D721Med (cell line): ENCODE measurements at places on chromosomes 4 and X.

- no peak for DNase-seq
Measured at GRCh38 chr4:30720661-30721184, 554 bp downstream of the PCDH7 start.

DNA sequence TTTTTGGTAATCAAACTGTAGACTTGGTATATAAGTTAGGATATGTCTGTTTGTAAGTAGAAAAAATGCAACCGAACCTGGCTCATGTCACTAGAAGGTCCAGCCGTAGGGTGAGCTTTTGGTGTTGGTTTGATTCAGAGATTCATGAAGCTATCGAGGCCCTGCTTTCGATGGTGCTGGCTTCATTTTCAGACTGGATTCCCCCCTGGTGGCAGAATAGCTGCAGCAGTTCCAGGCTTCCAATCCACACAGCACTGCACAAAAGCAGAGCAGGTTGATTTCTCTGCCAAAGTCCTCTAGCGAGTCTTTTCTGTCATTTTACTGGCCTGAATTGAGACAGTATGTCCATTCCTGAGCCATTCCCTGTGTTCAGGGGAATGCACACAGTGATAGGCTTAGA, 33.1 kb downstream of the PDK3 start:
- DNase-seq = no peak

DNA sequence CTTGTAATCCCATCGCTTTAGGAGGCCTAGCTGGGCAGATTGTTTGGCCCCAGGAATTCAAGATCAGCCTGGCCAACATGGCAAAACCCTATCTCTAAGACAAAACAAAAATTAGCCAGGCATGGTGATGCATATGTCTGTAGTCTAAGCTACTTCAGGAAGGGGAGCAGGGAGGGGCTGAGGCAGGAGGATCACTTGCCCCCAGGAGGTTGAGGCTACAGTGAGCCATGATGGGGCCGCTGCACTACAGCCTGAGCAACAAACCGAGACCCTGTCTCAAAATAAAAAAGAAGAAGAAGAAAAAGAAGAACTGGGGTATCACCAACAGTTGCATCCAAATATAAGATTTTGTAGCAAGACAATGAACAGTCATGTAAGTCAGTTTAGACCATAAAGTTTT, 47.3 kb upstream of the NFKB1 start:
- DNase-seq = no peak

GRCh38 chrX:68708503-68709290, 61.2 kb downstream of the STARD8 start:
- no peak for DNase-seq

GRCh38 chr4:40043786-40044185, 12.9 kb upstream of the N4BP2 start:
- DNase-seq = no peak

GRCh38 chr4:56655627-56656345, 25.3 kb downstream of the HOPX start:
- no peak for DNase-seq

- DNase-seq = no peak
Measured at GRCh38 chr4:133856731-133857355, 344.7 kb downstream of the PABPC4L start.

GRCh38 chrX:40805404-40805803, 70.1 kb upstream of the MED14 start:
- no peak for DNase-seq

GRCh38 chr4:15303052-15303641, 124.7 kb upstream of the C1QTNF7 start:
- DNase-seq = no peak

- no peak for DNase-seq
Measured at GRCh38 chrX:154987940-154988339, 34.6 kb downstream of the F8 start.

DNA sequence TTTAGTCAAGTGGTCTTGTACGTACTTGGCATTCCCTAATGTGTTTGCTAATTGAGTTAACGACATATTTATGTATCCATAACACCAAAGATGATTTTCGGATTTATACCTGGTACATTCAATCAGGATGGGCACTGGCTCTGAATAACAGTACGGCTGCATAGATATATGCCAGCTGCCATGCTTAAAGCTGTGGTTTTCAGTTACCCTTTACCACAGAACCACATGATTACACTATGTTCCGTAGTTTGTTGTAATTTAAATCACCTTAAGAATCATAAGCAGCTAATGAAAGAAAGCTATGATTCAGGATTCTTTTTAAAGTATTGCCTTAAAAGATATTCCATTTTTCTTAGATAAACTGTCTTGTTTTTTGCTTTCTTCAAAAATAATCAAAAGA, 53.6 kb downstream of the FIP1L1 start:
- DNase-seq = no peak

- DNase-seq = no peak
Measured at GRCh38 chr4:165627128-165627527, 245.9 kb upstream of the TLL1 start.

DNA sequence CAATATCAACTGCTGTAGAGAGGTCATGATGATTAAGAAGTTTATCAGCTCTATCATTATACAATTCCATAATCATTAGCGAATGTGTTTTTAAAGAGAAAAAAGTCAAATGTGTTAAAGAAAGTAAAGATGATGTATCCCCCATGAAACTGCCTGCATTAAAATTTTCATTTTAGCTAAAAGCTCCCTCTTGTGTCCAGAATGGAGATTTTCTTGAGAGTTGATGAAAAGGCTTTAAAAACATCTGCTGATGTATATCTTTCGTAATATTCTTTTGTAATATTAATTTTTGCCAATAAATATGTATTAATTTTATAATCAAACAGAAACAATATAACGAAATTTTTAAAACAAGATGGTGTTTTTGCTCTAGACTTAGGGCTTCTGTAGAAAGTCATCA, 52.1 kb upstream of the LHFPL1 start:
- no peak for DNase-seq

GRCh38 chr4:47882228-47882627, 32.2 kb downstream of the NFXL1 start:
- DNase-seq = no peak

GRCh38 chr4:107592519-107592918, 127.5 kb downstream of the PAPSS1 start:
- no peak for DNase-seq

GRCh38 chr4:134915355-134915754, 713.8 kb upstream of the PABPC4L start:
- no peak for DNase-seq

DNA sequence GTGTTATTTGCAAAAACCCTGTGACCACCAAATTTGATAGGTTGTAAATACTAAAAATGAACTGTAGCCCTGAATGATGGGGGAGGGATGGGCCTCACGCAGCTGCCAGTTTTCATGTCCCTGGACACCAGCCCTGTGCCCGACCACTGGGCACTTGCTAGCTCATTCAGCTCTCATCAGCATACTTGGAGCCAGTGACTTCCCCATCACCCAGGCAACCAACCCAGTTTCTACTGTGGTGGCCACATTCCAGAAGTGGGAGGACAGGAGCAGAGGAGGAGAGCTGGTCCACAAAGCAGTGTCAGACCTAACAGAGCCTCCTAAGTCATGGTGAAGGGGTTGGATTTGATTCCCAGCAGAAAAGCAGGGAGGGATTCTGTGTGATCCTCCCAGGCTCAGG, 128.2 kb downstream of the CPEB2 start:
- no peak for DNase-seq

- no peak for DNase-seq
Measured at GRCh38 chrX:24214568-24214967, 65.0 kb downstream of the ZFX start.

- no peak for DNase-seq
Measured at GRCh38 chr4:77493829-77494551, 111.6 kb upstream of the CXCL13 start.

DNA sequence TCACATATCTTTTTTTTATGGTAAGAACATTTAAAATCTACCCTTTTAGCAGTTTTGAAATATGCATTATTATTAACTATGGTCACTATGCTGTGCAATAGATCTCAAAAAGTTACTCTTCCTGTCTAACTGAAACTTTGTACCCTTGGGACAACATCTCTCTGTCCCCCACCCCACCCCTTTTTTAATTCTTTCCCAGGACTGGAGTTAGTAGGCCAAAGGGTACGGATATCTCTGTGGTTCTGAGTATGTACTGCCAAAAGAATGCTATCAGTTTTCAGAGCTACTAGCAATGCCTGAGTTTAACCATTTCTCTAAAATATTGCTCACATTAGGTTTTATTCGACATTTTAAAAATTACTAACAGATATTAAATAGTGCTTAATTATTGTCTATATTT, 4.7 kb upstream of the FAM241A start:
- DNase-seq = no peak

- no peak for DNase-seq
Measured at GRCh38 chr4:154720618-154721267, 23.1 kb upstream of the LRAT start.

GRCh38 chrX:15277604-15278003, 7.7 kb upstream of the ASB9 start:
- DNase-seq = no peak

DNA sequence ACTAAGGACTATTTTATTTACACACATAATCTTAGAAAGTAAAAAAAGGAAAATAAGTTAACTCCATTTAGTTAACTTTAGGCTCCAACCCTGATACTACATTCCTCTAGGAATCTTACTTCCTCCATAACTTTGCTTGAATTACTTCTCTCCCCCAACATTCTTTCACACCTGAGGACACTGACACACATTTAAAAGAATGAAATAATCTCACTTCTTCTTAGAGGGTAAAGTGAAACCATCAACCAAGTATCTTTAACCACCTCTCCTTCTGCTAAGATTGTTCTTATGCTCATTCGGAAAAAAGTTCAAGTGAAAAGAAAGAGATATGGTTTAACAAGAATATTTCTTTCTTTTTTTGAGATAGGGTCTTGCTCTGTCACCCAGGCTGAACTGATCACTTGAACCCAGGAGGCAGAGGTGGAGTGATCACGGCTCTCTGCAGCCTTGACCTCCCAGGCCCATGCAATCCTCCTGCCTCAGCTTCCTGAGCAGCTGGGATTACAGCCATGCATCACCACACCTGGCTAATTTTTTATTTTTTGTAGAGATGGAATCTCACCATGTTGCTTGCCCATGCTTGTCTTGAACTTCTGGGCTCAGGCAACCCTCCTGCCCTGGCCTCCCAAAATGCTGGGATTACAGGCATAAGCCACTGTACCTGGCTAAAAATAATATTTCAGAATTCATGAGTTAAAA, 28.5 kb downstream of the SLC25A4 start:
- no peak for DNase-seq

DNA sequence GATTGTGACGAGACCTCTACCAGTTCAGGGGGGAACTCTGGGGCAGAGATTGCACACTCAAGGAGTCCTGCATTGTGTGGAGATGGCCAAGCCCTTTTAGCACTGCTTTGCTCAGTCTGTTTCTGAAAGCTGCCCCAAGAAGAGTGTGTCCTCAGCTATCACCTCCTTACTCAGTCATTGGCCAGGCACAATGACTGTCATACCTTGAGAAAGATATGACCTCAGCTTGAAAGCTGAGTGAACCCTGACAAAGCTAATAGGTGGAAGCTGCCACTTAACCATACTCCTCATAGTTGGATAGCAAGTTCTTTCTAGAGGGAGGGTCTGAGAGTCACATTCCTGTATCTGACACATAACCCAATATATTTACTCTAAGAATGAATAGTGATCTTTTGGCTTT, 37.8 kb upstream of the DIPK2B start:
- no peak for DNase-seq

- no peak for DNase-seq
Measured at GRCh38 chrX:84469226-84469625, 33.0 kb downstream of the HDX start.

DNA sequence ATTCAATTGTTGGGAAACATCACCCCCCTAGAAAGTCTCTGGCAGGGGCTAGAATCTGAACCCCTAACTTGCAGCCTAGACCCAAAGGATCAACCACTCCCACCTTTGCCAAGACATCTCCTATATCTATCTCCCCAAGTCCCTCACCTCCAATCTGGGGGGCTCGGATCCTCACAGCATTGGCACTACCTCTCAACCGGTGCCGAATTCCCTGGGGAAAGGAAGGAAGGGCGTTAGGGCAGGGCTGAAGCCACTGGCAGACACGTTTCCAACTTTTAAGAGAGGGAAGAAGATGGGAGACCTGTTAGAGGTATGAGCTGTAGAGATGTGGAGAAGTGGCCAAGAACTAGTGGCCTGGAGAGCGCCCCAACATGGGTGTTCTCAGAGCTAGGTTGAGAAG, 2.7 kb downstream of the TIMM17B start:
- no peak for DNase-seq
